ENCODE measurements at places on chromosomes 7 and 10.

GRCh38 chr7:86956567-86956966 lies 102.9 kb downstream of the ELAPOR2 start:
- no peak for DNase-seq

DNA sequence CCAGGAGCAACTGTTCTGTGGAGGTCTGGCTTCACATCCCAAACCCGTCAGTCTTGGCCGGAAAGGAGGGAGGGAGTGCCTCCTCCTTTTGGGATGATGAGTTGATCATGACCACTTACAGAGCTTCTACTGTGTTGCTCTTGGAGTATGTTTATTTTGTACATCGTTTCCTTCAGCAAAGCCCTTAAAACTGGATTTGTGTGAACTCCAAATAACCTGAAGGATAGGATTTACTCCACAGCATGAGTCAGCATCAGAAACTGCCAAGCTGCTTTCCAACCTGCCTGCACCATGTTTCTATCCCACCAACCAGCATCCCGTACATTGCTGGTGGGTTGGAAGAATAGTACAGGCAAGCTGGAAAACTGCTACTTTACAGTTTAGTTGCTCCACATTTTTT lies 3.5 kb downstream of the CCDC201 start:
- no peak for DNase-seq

- no peak for DNase-seq
These were observed 92.6 kb downstream of the CYTH3 start for GRCh38 chr7:6179620-6180343.

DNA sequence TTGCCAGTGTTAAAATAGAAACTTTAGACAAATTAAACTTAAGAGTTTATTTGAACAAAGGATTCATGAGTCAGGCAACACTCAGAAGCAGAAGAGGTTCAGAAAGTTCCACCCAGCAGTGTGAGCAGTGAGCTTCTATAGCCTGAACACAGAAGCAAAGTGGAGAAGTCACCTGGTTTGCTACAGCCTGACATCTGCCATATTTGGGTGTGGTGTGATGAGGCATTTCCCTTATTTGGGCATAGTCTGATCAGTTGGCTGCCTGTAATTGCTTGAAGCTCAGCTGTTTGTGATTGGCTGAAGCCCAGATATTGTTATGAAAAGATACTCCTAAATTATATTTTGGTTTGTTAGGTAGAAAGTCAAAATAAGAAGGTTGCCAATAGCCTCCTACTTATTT lies 39.1 kb downstream of the VWC2 start:
- no peak for DNase-seq

DNA sequence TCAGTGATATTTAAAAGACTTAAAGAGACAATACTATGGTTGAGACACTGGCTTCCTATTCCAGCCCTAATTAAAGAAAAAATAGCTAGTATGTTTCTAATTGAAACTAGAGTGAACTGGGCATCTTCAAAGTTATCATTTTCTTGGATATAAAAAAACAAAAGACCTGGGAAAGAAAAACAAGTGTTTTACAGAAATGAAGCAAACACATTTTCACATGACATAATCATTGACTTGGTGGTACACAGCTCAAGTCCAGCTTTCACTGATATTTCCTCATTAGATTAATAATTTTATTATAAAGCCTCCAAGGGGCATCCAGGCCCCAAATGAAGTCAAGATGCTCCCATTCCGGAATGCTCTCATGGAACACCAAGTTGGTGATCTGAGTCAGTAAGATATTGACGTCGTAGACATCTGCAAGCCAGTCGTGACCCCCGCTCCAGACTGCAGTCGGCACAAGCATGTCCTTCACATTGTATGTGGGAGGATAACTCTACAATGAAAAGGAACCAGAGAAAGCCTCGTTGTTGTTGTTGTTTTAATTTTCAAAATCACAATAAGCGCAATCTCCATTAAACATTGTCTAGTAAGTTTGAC lies 7.5 kb upstream of the CH25H start:
- no peak for DNase-seq

- DNase-seq, result no peak
These were observed 40.0 kb downstream of the FIGNL1 start for GRCh38 chr7:50409856-50410745.

GRCh38 chr7:44244282-44244681 lies 43.5 kb downstream of the YKT6 start:
- no peak for DNase-seq

GRCh38 chr7:127665922-127666321 lies 13.9 kb downstream of the SND1 start:
- DNase-seq, result no peak

GRCh38 chr7:3486841-3487240 lies 185.8 kb downstream of the SDK1 start:
- DNase-seq, result no peak

DNA sequence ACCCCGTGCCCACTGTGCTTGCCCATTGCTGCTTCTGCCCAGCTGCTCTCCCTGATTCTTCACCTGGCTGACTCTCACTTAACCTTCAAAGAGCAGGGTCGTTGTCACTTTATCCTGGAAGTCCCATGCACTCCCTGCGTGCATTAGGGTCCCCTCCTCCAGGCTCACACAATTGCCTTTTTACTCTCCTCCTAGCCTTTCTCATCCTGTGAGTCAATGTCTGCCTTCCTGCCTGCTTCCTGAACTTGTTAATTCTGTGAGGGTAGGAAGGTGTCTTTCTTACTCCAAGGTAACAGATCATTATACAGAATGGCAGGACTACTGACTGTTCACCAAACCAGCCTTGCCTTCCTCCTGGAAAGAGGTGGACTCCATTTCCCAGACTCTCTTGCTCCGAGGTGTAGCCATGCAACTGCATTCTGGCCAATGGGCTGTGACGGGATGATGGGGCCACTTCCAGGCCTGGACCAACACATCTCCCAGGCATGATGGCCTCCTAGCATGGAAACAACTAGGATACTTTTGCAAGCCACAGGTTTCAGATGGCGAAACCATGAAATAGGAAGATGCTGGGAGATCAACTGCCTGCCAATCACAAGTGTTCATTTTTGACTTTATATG lies 54.7 kb downstream of the ARHGAP22 start:
- no peak for DNase-seq

DNA sequence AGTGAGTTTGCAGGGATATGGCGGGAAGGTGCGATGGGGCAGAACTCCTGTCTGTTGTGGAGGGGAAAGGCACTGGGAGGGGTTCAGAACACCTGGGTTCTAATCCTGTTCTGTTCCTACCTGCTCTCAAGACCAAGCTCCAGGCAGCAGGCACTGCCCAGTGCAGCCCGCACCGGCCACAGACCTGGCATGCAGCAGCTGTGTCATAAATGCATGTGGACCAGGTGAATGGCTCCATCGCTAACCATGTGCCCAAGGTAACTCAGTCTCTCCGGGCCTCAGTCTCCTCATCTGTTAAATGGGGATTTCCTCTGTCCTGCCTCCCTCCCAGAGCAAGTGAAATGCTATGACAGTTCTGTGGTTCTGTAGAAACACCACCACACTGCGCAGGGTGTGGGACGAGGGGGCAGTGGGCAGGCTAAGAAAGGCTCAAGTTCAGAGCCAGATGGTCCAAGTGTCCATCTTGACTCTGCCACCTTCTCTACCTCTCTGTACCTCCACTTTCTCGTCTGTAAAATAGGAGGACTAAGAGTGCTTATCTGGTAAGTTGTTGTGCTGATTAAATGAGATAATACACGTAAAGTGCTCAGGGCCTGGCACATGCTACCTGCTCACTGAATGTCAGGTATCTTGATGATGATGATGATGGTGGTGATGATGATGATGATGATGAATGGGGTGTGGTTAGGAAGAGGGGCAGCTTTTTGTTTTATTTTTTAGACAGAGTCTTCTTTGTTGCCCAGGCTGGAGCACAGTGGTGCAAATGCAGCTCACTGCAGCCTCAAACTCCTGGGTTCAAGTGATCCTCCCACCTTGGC lies 22.9 kb downstream of the ATP6V1F start:
- DNase-seq, result no peak

- no peak for DNase-seq
These were observed 528.7 kb upstream of the DPP6 start for GRCh38 chr7:153523320-153524015.

DNA sequence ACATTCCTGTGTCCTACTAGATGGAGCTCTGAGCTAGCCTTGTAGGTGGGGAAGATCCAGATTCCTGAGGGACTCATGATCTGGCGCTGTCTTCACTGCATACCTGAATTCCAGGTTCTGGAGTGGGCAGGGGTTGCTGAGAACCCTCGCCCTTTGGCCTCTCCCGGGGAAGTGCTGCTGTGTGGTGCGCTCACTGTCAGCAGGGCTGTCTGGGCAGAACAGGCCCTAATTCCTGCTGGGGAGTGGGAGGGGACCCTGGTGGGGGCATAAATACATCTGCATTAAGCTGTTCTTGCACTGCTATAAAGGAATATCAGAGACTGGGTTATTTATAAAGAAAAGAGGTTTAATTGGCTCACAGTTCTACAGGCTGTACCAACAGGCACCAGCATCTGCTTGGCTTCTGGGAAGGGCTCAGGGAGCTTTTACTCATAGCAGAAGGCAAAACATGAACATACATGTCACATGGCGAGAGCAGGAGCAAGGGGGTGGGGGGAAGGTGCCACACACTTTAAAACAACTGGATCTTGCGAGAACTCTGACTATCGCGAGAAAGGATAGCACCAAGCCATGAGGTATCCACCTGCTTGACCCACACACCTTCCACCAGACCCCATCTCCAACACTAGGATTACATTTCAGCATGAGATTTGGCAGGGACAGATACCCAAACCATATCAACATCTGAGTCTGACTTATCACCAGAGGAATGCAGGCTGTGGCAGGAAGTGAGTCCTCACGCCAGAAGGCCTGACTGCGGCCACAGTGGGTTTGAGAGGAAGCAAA lies 115.0 kb downstream of the ADCY1 start:
- peak; percentile 34 for DNase-seq

GRCh38 chr10:34802692-34803091 lies 12.4 kb downstream of the PARD3 start:
- DNase-seq, result no peak

- no peak for DNase-seq
These were observed 164.8 kb downstream of the CDK14 start for GRCh38 chr7:90760892-90761291.

GRCh38 chr7:147980826-147981813 lies 609.4 kb upstream of the C7orf33 start:
- no peak for DNase-seq

DNA sequence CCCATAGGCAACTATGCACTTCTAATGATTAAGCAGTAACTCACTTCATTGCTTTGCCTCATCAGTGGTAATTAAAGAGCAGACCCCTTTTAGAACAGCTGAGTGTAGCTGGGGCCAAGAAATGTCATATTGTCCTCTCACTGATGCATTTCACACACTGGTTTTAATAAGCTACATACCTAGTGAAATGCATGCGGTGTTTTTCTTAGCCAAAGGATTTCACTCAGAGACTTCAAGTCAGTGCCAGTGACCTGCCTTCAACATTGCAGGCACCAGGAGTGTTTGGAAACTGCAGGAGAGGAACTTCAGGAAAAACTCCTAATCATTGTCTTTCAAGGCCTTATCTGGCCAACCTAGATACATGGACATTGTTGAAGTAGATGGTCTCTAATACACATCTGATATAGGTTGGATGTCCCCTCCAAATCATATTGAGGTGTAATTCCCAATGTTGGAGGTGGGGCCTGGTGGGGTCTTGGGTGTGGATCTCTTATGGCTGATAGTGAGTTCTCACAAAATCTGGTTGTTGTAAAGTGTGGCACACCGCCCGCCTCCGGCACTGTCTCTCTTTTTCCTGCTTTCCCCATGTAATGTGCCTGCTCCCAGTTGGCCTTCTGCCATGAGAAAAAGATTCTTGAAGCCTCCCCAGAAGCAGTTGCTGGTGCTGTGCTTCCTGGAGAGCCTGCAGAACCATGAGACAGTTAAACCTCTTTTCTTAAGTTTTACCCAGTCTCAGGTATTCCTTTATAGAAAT lies 252.7 kb upstream of the PLXDC2 start:
- DNase-seq, result no peak

GRCh38 chr10:527416-527815 lies 162.1 kb downstream of the DIP2C start:
- peak; percentile 18 for DNase-seq

DNA sequence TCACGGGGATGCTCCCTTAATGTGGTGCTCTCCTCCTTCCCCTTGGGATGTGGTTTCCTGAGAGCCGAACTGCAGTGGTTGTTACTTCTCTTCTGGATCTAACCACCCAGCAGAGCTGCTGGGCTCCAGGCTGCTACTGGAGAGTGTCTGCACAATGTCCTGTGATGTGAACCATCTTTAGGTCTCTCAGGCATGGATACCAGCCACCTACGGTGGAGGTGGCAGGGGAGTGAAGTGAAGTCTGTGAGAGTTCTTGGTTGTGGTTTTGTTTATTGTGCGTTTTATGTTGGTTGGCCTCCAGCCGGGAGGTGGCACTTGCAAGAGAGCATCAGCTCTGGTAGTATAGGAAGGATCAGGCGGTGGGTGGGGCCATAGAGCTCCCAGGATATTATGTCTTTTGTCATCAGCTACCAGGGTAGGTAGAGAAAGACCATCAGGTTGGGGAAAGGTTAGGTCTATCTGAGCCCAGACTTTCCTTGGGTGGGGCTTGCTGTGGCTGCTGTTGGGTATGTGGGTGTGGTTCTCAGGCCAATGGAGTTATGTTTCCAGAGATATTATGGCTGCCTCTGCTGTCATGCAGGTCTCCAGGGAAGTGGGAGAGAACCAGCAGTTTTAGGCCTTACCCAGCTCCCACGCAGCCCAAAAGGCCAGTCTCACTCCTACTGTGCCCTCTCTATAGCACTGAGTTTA lies 87.9 kb downstream of the KIF20B start:
- DNase-seq, result no peak

DNA sequence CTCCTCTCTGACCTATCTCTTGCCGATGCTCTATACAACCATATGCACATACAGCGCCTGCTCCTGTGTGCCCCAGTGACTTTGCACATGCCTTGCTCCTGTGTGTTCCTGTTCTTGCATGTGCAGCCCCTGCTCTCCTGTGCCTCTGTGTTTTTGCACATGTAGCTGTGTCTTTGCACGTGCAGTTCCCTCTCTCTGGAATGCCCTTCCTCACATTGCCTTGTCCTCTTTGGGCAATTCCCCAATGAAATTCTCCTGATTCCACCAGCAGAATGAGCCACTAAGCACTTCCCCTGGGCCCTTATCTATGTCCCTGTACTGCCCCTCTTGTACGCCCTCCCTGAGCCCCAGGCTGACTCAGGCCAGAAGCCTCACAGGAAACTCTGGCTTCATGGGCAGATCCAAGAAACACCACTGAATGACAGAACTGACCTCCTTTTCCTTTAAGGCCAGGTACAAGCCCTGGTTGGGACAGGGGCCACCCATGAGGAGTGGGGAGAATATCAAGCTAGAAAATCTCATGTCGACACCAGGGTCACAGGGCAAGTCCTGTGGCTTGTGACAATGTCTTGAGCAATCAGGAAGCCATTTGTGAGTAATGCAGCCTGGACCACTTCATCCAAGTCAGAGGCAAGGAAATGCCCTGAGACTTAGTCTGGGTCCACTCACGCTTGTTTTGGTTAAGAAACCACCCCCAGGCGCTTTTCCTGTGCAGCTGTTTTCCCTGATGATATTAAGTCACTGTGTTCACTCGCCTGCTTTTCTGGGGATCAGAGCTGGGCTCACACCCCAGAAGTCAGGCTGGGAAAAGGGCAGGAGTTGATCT lies 1.9 kb upstream of the ARHGAP22 start:
- peak; percentile 94 for DNase-seq

- no peak for DNase-seq
These were observed 131.0 kb upstream of the PALS2 start for GRCh38 chr7:24442170-24442777.

Data from AG09309 (cell line).